Epithelial cell of esophagus (primary cell): ENCODE measurements at places on chromosomes 6 and 20.

DNA sequence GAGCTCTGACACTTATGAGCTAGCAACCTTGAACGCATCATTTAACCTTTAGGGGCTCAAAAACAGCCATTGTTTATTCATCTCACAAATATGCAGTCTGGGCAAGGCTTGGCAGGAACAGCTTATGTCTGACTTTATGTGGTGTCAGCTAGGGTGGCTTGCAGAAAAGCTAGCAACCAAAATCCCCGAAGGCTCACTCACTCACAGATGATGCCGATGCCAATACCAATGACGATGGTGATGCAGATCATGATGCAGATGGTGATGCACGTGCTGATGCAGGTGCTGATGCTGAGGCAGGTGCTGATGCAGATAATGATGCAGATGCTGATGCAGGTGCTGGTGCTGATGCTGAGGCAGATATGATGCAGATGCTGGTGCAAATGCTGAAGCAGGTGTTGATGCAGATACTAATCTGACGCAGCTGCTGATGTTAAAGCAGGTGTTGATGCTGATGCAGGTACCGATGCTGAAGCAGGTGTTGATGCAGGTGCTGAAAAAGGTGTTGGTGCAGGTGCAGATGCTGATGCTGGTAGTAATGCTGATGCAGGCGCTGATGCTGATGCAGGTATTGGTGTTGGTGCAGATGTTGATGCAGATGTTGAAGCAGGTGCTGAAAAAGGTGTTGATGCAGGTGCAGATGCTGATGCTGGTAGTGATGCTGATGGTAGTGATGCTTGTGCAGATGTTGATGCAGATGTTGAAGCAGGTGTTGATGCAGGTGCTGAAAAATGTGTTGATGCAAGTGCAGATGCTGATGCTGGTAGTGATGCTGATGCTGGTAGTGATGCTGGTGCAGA lies 195.6 kb downstream of the NFATC2 start:
- peak; percentile 82 for DNase-seq

GRCh38 chr20:38126932-38127621 lies 38.0 kb downstream of the TGM2 start:
- peak; percentile 61 for DNase-seq

GRCh38 chr6:11665604-11666326 lies 112.8 kb downstream of the ADTRP start:
- no peak for DNase-seq

GRCh38 chr20:19828232-19828631 lies 70.2 kb downstream of the RIN2 start:
- peak; percentile 66 for DNase-seq

GRCh38 chr6:39812853-39813533 lies 20.8 kb downstream of the DAAM2 start:
- DNase-seq, result no peak

GRCh38 chr20:58043236-58044140 lies 185.0 kb downstream of the ANKRD60 start:
- DNase-seq, result no peak

DNA sequence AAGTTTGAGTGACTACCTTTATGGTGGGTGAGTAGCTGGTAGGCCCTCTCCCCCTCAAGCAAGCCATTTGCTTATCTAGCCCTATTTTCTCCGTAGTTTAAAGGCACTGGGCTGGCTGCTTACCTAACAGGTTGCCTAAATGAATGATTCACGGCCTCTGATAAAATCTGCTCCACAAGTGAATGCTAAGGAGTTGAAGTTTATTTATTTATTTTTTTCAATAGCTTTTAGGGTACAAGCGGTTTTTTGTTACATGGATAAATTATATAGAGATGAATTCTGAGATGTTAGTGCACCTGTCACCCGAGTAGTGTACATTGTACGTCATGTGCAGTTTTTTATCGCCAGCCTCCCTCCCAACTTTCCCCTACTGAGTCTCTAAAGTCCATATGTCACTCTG lies 8.3 kb upstream of the CDH26 start:
- no peak for DNase-seq

GRCh38 chr6:146551545-146551944 lies 7.9 kb downstream of the RAB32 start:
- DNase-seq, result no peak

DNA sequence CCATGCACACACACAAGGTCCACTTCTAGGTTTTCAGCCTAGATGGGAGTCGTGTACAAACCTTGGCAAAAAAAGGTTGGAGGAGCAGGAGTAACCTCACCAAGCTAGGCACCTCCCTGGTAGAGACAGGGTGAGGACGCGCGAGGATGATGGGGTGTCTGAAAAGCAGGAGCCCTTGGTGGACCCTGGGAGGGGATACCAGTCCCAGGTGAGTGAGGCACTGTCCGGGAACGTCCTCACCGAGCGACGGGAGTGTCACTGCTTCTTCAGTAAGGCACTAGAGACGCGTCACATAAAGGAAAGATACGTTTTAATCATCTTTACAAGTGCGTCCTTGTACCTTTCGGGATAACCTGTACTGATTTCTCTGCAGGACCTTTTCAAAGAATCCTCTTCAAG lies 29.4 kb upstream of the ZBP1 start:
- DNase-seq, result no peak

- no peak for DNase-seq
Measured at GRCh38 chr20:47262365-47263013, 94.0 kb downstream of the ZMYND8 start.

- peak; percentile 25 for DNase-seq
Measured at GRCh38 chr20:14649662-14650061, 312.2 kb upstream of the FLRT3 start.

DNA sequence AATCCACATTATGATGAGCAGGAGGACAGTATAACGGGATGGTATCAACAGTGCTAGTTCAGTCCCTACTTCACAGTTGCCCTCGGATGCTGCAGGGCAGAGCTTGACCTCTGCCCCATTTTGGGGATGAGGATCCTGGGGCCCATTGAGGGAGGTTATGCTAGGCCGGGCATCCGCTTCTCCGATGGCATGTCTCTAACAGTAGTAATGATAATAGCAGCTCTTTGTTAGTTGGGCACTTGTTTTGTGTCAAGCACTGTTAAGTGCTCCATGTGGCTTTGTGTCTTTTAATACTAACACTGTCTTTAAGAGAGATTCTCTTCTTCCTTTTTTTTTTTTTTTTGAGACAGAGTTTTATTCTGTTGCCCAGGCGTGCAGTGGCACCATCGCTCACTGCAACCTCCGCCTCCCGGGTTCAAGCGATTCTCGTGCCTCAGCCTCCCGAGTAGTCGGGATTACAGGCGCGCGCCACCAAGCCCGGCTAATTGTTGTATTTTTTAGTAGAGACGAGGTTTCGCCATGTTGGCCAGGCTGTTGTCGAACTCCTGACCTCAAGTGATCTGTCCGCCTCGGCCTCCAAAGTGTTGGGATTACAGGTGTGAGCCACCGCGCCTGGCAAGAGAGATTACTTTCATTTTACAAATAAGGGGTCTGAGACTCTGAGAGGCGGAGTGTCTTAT lies 1.1 kb downstream of the MAPRE1 start:
- DNase-seq, result no peak

GRCh38 chr20:37114012-37114411 lies 18.2 kb upstream of the RBL1 start:
- peak; percentile 15 for DNase-seq

DNA sequence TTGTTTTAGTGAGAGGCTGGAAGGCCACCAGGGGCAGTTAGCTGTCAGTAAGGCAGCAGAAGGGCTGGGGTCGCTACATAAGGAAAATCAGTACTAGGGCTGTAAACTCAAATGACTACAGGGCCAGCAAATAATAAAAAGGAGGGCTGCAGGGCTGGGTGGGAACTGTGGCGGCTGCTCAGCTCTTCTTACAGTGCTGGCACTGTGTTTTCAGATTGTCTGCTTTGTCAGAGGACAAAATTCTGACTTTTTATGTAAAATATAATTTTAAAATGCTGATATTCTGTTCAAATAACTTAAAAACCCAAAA lies 23.2 kb downstream of the HLA-A start:
- no peak for DNase-seq

GRCh38 chr6:117771403-117771802 lies 96.1 kb downstream of the NUS1 start:
- no peak for DNase-seq

GRCh38 chr6:16150098-16150497 lies 21.2 kb downstream of the MYLIP start:
- no peak for DNase-seq

DNA sequence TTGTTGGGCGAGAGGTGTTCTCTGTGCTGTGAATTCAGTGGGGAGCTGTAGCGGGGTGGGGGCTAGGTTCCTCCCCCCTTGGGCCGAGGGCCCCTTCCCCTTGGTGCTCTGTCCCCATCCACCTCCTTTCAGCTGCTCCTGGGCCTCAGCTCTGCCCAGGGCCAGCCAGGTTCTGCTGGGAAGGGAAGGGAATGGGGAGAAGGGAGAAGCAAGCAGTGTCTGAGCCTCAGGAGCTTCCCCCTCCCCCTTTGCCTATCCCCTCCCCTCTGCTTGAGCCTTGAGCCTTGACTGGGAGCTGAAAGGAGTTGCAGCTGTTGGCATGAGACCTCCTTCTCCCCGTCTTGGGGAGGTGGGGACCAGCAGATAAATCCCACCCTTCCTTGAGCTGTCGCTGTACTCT lies 576 bp upstream of the RRP36 start:
- DNase-seq, result no peak

- DNase-seq, result no peak
Measured at GRCh38 chr6:71011871-71012371, 55.1 kb upstream of the B3GAT2 start.

GRCh38 chr6:13788820-13789219 lies 25.5 kb downstream of the MCUR1 start:
- DNase-seq, result no peak

DNA sequence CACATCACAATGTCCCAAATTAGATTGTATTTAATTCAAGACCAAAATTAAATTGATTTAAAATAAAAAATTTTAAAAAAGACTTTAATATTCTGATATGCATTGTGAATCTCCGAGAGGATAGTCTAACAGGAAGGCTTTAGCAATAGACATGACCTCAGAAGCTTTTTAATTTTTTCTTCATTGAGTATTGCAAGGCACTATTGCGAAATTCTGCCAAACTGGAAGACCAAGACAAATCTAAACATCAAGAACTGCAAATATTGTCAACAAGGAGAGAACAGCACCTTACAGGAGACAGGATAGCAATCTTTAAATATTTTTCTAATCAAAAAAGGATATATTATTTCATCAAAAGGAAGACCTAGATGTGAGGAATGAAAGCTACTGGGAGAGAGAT lies 56.9 kb downstream of the BMP5 start:
- peak; percentile 59 for DNase-seq

- no peak for DNase-seq
Measured at GRCh38 chr6:35343092-35343834, 905 bp downstream of the PPARD start.

DNA sequence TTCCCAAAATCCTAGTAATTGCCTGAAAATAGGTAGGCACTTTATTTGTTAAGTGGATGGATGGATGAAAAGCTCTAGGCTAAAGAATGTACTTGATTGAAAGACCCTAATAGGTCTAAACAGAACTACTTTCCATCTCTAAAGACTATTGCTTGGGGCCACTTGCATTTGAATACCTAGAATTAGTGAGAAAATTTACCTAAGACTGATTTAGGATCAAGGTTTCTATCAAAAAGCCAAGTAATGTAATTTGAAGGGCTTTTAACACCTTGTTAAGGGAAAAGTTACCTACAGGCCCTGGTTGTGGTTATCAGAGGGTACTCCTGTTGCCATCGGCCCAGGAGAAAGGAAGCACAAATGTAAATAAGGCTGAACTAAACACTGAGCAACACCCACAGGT lies 580.7 kb downstream of the LMBRD1 start:
- no peak for DNase-seq

- DNase-seq, result no peak
Measured at GRCh38 chr20:57743450-57744095, 33.8 kb upstream of the PMEPA1 start.

- DNase-seq, result no peak
Measured at GRCh38 chr20:58240471-58240870, 12.0 kb upstream of the ANKRD60 start.

GRCh38 chr20:38061109-38061508 lies 27.6 kb downstream of the RPRD1B start:
- no peak for DNase-seq

DNA sequence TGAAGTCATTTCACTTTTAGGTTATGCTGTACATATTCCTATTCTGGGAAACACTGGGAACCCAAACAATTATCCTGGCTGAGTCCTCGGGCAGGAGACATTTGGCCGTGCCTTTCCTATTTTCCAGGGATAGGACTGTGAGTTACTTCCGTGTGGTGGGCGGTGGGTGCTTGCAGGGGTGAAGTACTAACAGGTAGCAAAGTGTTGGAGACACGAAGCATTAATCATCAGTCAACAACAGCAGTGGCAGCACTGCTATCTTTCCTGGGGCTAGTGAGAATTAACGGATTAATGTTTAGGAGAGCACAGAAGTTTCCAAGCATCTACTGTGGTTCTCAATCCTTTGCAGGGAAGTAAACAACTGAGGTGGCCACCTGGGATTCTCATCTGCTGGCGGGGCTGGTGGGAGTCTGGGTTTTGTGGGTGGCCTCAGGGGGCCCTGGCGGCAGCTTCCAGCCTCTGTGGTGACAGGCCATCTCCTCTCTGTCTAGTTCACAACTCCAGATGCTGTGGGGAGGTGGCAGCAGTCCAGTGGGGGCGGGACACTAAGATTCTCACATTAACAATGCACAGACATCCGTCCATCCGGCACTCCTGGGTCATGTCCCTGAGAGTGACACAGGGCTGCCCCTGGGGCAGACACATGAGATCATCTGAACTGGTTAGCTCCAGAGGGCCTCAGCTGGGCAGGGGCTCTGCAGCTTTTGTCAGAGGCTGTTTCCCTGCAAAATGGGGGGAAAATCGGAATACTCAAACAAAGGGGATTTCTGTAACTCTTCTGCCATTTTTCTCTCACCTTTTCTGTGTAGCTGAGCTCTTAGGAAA lies 90.9 kb downstream of the GJA10 start:
- DNase-seq, result peak; percentile 54

DNA sequence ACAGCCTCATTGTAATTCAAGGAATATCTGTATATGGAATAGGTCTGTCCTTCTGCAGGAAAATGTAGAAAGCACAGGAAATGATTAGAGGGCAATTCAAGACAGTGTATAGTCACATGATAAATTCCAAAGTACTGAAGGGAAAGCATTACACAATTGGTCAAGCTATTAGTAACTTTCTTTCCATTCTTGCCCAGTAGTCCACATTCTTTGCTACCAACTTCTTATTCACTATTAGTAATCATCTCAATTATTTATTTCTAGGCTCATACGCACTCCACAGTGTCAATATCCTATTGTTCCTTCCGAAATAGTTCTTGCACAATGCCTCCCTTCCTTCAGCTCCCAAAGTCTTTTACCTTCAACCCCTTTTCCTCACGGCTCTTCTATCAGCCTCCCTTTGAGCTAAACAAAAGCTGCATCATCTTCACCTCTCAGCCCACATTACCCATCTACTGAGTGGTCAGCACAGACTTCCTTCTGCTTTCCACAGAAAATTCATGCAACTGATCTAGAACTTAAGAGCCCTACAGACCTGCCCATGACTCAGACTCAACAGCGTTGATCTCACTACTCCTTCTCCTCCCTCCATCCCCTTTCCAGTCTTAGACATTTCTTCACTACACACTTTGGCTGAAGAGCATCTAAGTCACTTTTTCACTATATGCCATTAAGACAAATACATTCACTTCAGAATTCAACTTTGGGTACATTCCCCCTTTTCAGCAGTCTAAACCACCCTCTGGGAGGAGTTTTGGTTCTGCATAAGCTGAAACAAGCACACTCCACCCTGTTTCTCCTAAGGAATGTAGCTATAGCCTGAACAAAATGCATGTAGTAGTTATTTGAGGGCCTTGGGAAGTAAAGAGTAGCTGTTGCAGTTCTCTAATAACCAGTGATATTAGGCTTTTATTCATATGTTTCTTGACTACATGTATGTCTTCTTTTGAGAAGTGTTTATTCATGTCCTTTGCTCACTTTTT lies 157.9 kb downstream of the KIF16B start:
- DNase-seq, result peak; percentile 66
